ENCODE measurements at places on chromosomes 12 and 14. TPM values are rescaled to one million over a fixed set of nuclear protein-coding genes. Genes with fewer than 3 reads are reported as not detected.

GRCh38 chr14:42535397-42535796 is 928.7 kb downstream of the LRFN5 start:
- no peaks in the 10 kb centered on the region for H3K36me3 ChIP-seq
- DNase-seq: no peak
- no peaks in the 10 kb centered on the region for H3K27me3 ChIP-seq
- H3K27ac ChIP-seq: no peak overlapping the region
- H3K4me1 ChIP-seq: no peaks in the 10 kb centered on the region
- H3K4me3 ChIP-seq: no peak overlapping the region

DNA sequence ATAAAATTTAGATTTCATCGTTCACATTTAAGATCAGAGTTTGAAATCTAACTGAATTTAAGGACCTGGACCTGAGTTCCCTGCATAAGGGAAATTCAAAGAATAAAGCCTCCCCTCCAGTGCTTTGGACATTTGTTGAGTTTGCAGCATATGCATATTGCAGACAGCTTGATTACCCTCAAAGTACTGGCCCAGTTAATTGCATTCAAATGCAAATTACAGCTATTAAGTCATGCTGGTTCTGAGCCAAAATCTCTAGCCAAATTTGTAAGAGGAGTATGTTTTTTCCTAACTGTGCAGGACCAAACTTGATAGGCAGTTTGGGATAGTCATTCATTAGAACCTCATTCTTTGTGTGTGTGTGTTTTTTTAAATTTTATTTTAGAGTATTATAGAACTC is 9.1 kb upstream of the KIF21A start:
- H3K4me3 ChIP-seq: no peak overlapping the region
- no peak for DNase-seq
- H3K36me3 ChIP-seq: no peaks in the 10 kb centered on the region

Gene RBP5
- total RNA-seq: not detected

DNA sequence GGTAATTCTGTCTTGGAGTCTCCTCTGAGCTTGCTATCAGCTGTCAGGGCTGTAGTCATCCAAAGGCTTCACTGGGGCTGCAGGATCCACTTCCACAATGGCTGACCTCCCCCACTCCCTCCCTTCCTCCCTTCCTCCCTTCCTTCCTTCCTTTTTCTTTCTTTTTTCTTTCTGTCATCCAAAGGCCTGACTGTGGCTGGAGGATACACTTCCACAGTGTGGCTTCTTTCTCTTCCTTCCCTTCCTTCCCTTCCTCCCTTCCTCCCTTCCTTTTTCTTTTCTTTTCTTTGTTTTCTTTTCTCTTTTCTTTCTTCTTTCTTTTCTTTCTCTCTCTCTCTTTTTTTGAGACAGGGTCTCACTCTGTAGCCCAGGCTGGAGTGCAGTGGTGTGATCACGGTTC is 30.6 kb downstream of the ARF6 start:
- H3K27ac ChIP-seq: no peak overlapping the region
- no peaks in the 10 kb centered on the region for H3K27me3 ChIP-seq
- peaks cover 13% of the 10 kb centered on the region for H3K4me1 ChIP-seq
- no peak for DNase-seq

DNA sequence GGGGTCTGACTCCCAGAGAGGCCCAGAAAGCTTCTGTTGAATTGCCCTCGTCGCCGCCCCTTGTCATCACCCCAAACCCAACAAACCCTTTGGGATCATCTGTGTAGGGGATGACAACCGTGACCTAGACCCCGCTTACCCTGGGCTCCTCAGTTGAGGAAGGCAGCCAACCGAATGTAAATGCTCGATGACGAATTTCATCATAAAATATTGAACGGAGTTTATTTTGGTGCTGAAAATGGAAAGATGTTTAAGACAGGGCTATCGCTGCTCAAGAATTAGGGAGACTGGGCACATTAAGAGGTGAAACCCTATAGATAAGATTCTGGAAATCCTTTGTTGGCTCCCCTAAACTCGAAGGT is 512 bp downstream of the ACTR10 start:
- no peaks in the 10 kb centered on the region for H3K36me3 ChIP-seq
- peaks cover 19% of the 10 kb centered on the region for H3K4me1 ChIP-seq
- H3K27me3 ChIP-seq: peaks cover 6% of the 10 kb centered on the region

- H3K4me1 ChIP-seq: no peaks in the 10 kb centered on the region
- no peak overlapping the region for H3K4me3 ChIP-seq
- peaks cover 3% of the 10 kb centered on the region for H3K27me3 ChIP-seq
- no peak overlapping the region for H3K27ac ChIP-seq
- no peaks in the 10 kb centered on the region for H3K36me3 ChIP-seq
Measured at GRCh38 chr12:14941369-14941768, 3.0 kb upstream of the ERP27 start.

Gene ZNF740
- total RNA-seq: 16.1 TPM

DNA sequence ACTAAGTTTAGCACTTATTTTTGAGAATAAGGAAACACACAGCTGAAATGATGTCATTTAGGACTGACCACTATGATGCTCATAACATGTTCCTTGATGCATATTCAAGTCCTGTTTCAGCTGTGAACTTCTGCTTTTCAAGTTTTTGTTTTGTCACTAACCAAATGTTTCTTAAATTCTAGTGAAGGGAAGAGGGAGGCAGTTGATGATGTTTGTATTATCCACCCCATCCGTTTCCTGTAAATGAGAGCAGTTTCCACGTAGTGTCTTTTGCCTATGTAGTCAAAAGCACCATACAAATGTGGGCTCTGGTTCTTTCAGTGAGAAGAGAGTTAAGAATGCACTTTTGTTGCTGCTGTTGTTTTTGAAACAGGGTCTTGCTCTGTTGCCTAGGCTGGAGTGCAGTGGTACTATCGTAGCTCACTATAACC is 491.8 kb downstream of the PCNX1 start:
- H3K27ac ChIP-seq: peak overlapping the region; percentile 1
- H3K4me3 ChIP-seq: no peak overlapping the region

Gene GSKIP
- total RNA-seq: 25.9 TPM

GRCh38 chr12:51152953-51153352 is 20.0 kb downstream of the TFCP2 start:
- H3K4me3 ChIP-seq: no peak overlapping the region
- H3K27me3 ChIP-seq: no peaks in the 10 kb centered on the region
- H3K36me3 ChIP-seq: no peaks in the 10 kb centered on the region
- peaks cover 10% of the 10 kb centered on the region for H3K4me1 ChIP-seq

DNA sequence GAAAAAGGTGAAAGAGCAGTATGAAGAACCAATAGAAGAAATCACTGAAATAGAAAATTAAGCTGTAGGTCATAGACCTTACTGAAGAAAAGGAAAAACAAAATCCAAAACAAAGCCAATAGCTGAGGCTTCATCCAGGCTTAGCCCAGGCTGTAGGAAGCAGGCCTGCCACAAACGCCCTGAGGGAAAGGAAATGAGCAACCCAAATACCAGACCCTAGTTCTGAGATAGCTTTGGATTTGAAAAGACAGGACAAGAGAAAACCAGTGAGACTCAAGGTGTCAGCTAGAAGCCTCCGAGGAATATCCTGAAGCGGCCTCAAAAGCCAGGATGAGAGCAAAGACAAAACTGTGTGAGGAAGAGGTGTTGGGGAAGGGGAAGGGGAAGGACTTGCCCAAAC is 79.2 kb downstream of the FERMT2 start:
- peaks cover 49% of the 10 kb centered on the region for H3K36me3 ChIP-seq
- peaks cover 54% of the 10 kb centered on the region for H3K4me1 ChIP-seq
- DNase-seq: peak; percentile 47
- peak overlapping the region; percentile 47 for H3K4me3 ChIP-seq
- H3K27ac ChIP-seq: peak overlapping the region; percentile 79

Gene MMP19
- 16.3 TPM for total RNA-seq

Gene ACOT4
- total RNA-seq: not detected

- peak overlapping the region; percentile 87 for H3K27ac ChIP-seq
- H3K4me1 ChIP-seq: peaks cover 100% of the 10 kb centered on the region
- H3K27me3 ChIP-seq: peaks cover 4% of the 10 kb centered on the region
- no peak for DNase-seq
Measured at GRCh38 chr12:65607401-65607841, 216.9 kb upstream of the HMGA2 start.

Measured in HFFc6 (cell line).